ENCODE measurements at places on chromosomes 1 and 21.

GRCh38 chr1:200888349-200888838 lies 6.3 kb upstream of the INAVA start:
- DNase-seq, result peak; percentile 40

- no peak for DNase-seq
Observed at GRCh38 chr1:18917071-18917799, 14.9 kb upstream of the ALDH4A1 start.

DNA sequence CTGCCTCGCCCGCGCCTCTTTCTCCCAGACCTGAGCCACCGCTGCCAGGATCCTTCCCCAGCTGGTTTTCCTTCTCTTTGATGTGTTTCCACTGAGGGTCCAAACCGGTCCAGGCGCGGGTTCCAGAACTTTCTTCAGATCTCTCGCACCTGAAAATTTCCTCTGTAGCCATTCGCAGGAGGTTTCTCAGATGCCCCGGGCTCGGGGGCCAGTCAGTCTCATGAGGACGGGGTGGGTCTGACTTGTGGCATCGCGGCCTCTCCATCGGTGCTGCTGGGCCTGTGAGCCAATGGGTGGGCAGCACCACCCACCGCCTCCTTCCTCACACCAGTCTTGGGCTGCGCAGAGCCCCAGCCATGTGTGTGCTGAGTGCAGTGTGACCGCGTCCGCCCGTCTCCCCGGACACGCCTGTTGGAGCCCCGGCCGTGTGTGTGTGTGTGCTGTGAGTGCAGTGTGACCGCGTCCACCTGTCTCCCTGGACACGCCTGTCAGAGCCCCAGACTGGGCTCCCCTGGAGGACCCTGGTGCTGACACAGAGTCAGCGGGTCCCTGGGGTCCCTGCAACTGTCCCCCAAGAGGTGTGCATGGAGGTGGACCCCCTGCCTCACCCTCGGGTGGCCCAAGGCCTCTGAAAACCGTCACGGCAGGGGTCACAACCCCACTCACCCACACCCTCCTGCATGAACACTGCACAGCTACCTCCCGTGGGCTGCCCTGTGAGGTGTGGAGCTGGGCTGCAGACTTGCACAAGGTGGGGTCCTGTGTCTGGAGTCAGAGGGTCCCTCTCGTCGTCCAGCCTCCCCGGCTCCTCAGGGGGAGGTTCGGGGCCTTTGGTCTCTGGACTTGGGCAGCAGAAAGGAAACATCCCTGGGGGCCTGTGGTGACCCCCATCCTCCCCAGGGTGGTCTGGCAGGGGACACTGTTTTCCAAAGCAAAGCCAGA lies 20.2 kb downstream of the COL18A1 start:
- DNase-seq, result no peak

GRCh38 chr1:168636200-168636599 lies 59.8 kb downstream of the XCL1 start:
- DNase-seq, result no peak

GRCh38 chr21:21210552-21210951 lies 212.3 kb downstream of the NCAM2 start:
- no peak for DNase-seq

- DNase-seq, result no peak
Observed at GRCh38 chr1:162696286-162696862, 64.1 kb downstream of the DDR2 start.

GRCh38 chr1:193270996-193271395 lies 84.6 kb upstream of the B3GALT2 start:
- no peak for DNase-seq

DNA sequence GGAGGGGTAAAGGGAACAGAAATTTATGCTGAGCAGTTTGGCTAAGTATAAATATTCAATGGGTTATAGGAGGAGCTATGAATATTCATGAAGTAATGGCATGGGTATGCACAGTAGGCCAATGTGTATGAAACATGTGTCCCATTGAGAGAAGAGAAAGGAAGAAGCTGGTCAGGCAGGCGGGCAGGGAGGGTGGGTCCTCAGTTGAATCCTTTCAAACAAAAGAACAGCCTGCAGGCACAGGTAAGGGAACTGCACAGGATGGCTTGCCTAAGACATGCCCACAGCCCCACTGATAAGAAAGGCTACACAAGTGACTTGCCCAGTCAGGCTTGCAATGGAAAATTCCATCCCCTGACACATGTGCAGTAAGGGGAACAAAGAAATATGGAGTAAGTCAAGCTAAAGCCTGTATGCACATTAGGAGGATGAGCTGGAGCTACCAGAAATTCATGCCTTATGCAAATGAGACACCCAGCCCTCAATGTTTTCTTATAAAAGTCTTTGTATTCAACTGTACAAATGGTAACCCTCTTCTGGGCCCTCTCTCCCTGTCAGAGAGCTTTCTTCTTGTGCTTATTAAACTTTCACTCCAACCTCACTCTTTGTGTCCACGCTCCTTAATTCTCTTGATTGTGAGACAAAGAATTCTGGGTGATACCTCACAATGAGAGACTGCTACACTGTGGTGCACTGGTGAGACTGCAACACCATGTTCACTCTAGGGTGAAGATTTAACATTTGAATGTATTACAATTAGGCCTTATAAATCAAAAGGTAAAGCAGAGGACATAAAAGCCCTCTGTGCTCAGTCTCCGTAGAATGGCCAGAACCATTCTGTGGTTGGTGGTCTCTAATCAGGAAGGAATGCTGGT lies 96.5 kb downstream of the ATP1B1 start:
- no peak for DNase-seq

- no peak for DNase-seq
Observed at GRCh38 chr1:228194921-228195812, 12.7 kb upstream of the OBSCN start.

DNA sequence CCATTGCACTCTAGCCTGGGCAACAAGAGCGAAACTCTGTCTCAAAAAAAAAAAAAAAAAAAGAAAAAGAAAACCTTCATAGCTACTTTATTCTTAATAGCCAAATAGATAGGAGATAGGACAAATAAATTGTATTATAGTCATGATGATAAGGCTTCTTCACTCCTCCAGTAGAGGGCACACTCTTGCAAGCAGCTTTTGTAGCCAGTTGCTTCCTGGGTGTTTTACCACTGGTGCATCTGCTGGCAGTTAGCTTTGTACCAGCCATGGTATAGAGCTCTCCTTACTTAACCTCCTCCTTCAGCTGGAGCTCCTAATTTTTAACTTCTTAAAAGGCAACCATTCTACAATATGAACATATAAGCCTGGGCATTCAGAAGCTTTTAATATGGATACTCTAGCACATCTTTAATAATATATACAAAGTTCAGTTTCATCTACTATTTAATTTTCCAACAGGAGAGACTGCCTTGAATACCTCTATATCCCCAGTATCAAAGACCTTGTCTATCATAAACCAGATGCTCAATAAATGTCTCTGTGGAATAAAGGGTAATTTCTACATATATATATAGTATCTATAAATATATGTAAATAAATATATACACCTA lies 35.8 kb downstream of the EVI5 start:
- peak; percentile 70 for DNase-seq

GRCh38 chr1:107889524-107889923 lies 75.5 kb downstream of the VAV3 start:
- peak; percentile 41 for DNase-seq

DNA sequence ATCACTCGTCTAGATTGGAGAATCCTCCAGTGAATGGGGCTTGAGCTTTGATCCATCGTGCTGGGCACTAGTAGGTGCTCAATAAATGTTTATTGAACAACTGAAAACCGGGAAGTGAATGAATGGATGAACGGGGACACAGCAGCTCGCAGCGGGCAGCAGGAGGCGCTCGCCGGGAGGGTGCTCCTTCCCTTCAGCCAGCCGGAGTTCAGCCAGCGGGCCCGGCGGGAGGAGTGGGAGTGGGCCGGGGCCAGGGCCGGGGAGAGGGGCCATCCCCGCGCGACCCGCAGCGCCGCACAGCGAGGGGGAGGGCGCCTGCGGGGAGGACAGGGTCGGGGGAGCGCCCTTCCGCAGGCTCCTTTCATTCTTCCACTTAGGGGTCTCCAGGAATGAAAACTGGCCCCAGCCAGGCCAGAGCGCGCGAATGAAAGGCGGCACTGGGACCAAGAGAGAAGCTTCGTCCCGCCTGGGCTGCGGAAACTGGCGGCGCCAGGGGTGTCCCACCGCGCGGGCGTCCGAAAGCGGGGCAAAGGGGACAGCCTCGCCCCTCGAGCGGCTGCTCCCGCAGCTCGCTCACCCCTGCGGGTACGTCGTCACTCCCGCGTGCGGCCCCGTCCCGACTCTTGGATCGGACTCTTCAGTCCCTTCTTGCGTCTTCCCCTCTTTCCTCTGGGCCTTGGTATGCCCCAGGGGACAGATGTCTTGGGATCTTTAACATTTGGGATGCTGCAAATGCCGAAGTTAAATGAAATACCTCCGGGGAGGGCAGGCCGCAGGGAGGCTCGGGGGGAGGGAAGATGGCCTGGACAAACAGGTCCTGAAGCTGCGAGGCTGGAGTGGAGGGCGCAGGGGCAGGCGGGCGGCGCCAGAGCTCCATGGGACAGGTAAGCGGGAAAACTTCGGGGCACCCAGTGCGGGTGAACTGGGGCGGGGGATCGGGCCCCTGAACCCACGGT lies 3.6 kb upstream of the INAVA start:
- DNase-seq, result no peak
